Type B pancreatic cell (in vitro differentiated cells): ENCODE measurements at places on chromosomes 2 and 18. TPM values are rescaled to one million over a fixed set of nuclear protein-coding genes. Genes with fewer than 3 reads are reported as not detected.

- DNase-seq, result no peak
- H3K27ac ChIP-seq, result no peak overlapping the region
- H3K4me1 ChIP-seq, result no peaks in the 10 kb centered on the region
- H3K36me3 ChIP-seq, result no peaks in the 10 kb centered on the region
- peaks cover 50% of the 10 kb centered on the region for H3K27me3 ChIP-seq
Observed at GRCh38 chr2:70753902-70754301, 14.1 kb downstream of the ADD2 start.

DNA sequence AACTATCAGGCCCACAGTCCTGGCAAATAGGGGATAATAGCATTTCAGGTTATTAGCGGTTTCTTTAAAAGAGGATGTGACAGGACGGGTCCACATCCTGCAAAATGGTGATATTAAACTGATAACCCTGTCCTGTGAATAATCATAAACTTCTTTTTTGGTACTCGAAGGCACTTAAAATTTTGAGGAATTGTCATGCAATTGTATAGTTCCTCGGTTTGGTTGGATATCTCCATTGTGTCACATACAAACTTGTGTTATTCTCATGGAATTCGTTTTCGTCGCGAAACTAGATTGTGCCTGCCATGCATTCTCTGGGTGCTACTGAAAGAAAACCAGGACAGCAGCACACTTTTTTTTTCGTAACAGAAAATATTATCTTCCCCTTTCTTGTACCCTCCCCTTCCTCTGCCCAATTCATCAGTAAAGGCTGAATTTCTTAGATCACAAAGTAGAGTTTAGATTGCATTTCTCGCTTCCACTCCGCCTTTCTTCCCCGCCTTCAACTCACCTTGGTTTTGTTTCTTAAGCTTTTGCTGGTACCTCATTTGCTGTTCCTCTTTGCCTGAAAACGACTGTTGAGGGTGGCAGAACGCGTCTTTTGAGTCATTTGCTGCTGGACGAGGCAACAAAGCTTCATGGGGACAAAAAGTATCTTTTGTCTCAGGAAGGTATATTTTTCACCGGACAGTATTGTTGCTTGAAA lies 1.3 kb downstream of the CERS6 start:
- H3K27me3 ChIP-seq, result no peaks in the 10 kb centered on the region
- DNase-seq, result no peak
- peaks cover 19% of the 10 kb centered on the region for H3K4me1 ChIP-seq
- peak overlapping the region; percentile 89 for H3K27ac ChIP-seq

Gene EMILIN1
- 2.7 and 60.7 TPM in 2 replicates for total RNA-seq

Gene EFHD1
- 2.5 and 6.0 TPM in 2 replicates for total RNA-seq

Gene IHH
- total RNA-seq, result 10.8 and 13.8 TPM in 2 replicates

GRCh38 chr18:55337908-55338521 lies 250.0 kb downstream of the TCF4 start:
- DNase-seq, result no peak
- no peak overlapping the region for H3K27ac ChIP-seq
- no peaks in the 10 kb centered on the region for H3K27me3 ChIP-seq
- no peaks in the 10 kb centered on the region for H3K36me3 ChIP-seq
